ENCODE measurements at places on chromosomes 13 and 19. TPM values are rescaled to one million over a fixed set of nuclear protein-coding genes. Genes with fewer than 3 reads are reported as not detected.

Gene ZFR2
- total RNA-seq, result 0.16 TPM

Gene GRK1
- 0.02 TPM for total RNA-seq

Gene CERS1
- 6.3 TPM for total RNA-seq

Gene LPAR2
- 4.9 TPM for total RNA-seq

Gene HNRNPA1L2
- 6.1 TPM for total RNA-seq

Gene ASF1B
- total RNA-seq, result 33.6 TPM

Gene CYP2A7
- not detected for total RNA-seq
